ENCODE measurements at places on chromosomes 4 and X.

DNA sequence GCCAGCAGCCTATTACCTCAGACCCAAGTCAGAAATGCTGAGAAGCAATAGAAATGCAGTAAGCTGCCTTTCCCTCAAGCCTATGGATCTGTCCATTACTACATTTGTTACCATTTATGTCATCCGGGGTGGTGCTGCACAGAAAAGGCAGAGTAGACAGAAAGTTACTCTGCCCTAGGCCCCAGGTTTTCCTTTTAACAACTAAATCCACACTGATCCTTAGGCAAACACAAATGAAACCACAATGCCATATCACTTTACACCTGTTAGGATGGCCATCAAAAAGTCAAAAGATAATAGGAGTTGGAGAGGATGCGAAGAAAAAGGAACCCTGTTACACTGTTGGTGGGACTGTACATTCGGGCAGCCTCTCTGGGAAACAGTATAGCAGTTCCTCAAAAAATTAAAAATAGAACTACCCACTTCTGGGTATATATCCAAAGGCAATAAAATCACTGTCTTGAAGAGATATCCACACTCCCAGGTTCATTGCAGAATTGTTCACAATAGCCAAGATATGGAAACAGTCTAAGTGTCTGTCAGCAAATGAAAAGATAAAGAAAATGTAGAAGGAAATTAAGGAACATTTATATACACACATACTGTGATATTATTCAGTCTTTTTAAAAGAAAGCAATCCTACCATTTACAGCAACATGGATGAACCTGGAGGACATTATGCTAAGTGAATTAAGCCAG is 186.3 kb downstream of the NWD2 start:
- no peak for DNase-seq

GRCh38 chr4:11424000-11424399 is 4.7 kb downstream of the HS3ST1 start:
- peak; percentile 65 for DNase-seq

DNA sequence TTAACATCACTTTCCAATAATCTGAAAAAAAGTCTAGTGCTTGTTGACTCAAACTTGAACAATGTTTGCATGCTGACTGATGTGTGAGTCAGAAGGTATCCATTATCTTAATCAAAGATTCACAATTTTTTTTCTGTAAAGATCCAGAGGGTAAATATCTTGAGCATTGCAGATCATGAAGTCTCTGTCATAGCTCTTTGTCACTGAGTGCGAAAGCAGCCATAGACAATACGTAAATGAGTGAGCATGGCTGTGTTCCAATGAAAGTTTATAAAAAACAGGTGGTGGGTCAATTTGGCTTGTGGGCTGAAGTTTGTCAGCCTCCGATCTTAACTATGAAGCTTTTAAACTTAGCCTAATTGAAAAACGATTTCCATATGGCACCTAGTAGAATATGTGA is 37.7 kb downstream of the NHS start:
- DNase-seq: no peak

GRCh38 chr4:37634180-37634579 is 52.0 kb downstream of the RELL1 start:
- DNase-seq: no peak

DNA sequence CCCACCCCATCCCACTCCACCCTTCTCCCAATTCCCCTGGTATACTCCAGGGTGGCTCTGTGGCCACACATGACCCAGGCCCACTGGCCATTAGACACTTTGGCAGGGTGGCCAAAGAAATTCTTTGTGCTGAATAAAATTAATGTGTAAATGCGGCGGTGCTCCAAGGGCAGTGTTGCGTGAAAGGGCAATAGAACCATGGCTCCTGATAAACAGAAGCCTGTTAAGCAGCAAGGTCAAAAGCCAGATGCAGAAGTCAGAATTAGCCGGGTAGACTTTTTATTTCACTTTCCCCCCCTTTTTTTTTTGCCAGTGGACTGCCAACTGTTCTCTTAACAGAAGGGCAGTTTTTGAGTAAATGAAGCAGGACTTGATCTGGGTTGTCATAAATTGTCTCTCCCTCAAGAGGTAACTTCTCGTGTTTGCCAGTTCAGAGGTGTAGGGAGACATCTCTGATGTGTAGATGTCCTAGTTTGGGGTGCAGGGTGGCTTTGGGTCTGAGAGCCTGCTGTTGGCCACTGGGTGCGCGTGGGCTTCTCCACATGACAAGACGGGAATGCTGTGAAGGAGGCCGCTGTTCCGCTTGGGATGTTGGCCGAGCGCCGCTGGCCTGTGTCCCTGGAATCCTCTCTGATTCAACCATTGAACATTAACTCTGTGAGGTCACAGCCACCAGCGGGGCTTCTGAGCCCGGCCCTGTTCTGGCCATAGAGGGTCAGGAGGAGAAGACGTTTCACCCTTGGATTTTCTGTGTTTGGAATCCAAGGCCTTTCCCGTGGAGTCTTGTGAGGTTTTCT is 139.5 kb downstream of the TBL1X start:
- DNase-seq: peak; percentile 67

DNA sequence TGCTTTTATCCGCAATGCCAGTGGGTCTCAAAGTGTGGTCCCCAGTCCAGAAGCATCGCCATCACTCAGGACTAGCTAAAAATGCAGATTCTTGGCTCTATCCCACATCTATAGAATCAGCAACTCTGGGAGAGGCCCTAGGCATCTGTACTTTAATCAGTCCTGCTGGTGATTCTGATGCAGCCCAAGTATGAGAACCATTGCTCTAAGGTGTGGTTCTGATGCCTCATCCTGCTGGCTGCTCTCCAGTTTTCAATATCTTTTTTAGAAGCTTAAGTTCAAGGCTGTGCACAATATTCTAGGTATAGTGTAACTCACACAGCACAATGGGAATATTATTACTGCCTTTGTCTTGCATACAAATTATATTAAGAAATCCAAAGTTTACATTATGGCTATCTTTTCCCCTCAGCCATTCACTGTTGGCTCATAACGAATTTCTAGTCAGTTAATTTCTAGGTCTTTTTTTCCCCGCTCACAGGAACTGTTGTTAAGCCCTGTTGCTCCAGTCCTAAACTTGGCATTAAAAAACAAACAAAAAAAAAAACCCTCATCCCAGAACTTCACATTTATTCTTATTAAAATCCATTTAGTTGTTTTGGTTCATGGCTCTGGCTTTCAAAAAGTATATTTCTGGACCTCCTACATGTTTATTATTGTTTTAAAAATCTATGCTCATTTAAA is 109.1 kb downstream of the PHEX start:
- no peak for DNase-seq

GRCh38 chr4:109303140-109303496 is 660 bp upstream of the COL25A1 start:
- DNase-seq: no peak

GRCh38 chr4:1072830-1073446 is 40.4 kb downstream of the RNF212 start:
- no peak for DNase-seq

DNA sequence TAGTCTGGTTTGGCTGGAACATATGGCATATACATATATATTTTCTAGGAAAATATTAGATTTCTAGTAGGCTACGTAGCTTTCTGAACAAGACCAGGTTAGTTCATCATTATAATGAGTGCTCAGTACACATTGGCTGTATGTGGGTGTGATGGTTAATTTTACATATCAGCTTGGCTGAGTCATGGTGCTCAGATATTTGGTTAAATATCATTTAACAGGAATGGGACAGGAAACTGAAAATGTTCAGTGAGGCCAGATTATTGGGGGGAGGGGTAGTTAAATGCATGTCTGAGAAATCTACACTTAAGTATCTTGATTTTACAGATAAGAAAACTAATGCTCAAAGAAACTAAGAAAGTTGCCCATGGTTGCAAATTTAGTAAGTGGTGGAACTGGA is 160.1 kb downstream of the RBMX2 start:
- DNase-seq: no peak

GRCh38 chr4:119010909-119011606 is 122.4 kb downstream of the SYNPO2 start:
- DNase-seq: no peak

DNA sequence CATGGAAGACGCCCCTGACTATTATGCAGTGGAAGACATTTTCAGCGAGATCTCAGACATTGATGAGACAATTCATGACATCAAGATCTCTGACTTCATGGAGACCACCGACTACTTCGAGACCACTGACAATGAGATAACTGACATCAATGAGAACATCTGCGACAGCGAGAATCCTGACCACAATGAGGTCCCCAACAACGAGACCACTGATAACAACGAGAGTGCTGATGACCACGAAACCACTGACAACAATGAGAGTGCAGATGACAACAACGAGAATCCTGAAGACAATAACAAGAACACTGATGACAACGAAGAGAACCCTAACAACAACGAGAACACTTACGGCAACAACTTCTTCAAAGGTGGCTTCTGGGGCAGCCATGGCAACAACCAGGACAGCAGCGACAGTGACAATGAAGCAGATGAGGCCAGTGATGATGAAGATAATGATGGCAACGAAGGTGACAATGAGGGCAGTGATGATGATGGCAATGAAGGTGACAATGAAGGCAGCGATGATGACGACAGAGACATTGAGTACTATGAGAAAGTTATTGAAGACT is 3.6 kb downstream of the TSPYL2 start:
- DNase-seq: no peak

GRCh38 chrX:8971116-8971515 is 62.8 kb downstream of the FAM9B start:
- no peak for DNase-seq

GRCh38 chr4:157075811-157076577 is at the start of gene GLRB:
Gene GLRB, plus strand, starts transcription at chr4:157076150. Its CDS starts 1,875 bp downstream, at chr4:157078025.
- peak; percentile 67 for DNase-seq

- DNase-seq: no peak
These were observed 32.2 kb downstream of the SMS start for GRCh38 chrX:21972721-21973120.

DNA sequence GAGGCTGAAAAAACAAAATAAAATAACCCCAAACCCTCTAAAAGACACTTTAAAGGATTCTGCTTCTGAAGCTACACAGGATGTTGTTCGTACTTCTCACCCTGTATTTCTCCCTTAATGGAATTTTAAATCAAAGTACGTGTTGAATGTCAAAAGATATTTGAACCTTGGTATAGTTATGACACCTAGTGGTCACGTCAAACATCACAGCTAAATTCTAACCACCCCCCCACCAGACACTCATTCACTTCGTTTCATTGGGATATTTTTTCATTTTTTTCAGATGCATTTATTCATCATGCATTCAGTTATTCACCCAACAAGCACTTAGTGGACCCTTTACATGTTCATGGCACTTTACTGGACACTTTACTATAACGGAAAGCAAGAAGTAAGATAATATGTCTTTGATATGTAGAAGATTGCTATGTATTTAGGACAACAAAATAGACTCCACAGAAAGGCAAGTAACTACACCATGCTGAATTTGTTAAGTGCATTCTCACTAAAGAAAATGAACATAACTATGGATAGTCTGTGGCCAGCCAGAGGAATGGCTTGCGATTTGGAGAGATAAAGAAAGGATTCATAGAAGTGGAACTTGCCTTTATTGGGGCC is 62.5 kb upstream of the GPR174 start:
- no peak for DNase-seq

DNA sequence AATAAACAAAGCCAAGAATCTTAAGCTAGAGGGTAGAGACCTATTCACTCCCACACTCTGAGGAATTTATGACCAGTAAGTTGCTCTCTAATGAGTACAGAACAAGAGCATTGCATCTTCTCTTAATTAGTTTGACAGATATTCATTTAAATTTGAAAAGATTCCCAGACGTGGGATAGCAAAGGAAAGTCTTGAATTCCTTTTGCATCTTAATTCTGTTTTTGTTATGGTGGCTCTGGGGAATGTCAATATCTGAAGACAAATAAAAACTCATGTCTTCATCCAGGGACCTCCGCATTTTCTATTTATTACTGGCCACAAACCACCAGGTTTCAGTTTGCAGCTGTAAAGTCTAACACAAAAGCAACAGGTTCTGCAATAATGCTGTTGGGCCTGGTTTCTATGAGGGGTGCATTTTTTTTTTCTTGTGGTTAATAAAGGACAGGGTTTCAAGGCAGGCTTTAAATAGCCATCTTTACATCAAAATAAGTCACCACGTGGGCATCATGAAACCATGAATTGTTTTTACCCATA is 172.3 kb downstream of the SHROOM3 start:
- no peak for DNase-seq

DNA sequence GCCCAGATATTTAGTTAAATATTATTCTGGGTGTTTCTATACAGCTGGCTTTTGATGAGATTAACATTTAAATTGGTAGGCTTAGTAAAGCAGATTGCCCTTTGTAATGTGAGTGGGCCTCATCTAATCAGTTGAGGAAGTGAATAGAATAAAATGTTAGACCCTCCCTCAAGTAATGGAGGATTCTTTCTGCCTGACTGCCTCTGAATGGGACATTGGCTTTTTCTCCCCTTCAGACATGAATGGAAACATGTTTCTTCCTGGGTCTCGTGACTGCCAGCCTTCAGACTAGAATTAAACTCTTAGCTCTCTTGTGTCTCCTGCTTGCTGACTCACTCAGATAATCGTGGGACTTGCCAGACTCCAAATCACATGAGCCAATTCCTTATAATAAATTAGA is 266.7 kb downstream of the INPP4B start:
- DNase-seq: no peak

DNA sequence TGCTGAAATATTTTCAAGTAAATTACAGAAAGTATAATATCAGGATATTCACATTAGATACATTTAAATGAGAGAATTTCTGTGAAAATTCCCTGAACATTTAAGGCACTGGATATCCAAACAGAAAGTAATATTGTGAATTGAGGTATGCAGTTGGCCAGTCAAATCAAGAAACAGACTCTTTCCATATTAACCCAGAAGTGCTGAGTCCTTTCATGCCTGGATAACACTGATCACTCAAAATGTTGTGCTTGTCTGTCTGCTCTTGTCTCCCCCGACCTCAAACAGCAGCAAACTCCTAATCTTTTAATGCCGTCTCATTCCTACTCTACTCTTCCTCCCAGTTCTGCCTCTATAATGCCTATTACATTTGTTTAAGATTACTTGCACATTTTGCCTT is 51.2 kb downstream of the TBC1D9 start:
- no peak for DNase-seq

GRCh38 chr4:154622598-154622997 is 10.1 kb upstream of the FGG start:
- no peak for DNase-seq

- no peak for DNase-seq
These were observed 21.4 kb downstream of the SH3RF1 start for GRCh38 chr4:169249214-169249973.

DNA sequence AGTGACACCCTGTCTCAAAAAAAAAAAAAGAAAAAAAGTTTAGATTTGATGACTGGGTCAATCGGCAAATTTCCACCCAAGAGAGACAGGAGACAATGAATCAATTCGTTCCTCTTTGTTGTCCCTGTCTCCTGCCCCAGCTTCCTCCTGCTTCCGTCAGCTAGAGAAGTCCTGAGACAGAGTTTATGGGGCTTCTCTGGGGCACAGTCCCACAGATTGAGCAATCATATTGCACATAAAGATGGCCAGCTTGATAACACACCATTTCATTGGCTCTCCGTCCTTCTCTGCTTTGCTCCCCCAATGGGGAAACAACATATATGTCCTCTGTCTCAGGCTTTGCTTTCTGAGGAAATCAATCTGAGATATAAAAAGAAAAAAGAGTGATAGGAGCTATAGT is 78.4 kb upstream of the FUNDC1 start:
- no peak for DNase-seq

Data from femur (tissue), 1 donor.